Activated naive CD8-positive, alpha-beta T cell treated with anti-CD3 and anti-CD28 coated beads, Interleukin-2, amount 10 ng/mL, durations not matched to agents 7 days and 5 days (primary cell): ENCODE measurements at places on chromosomes 7 and 10. TPM values are rescaled to one million over a fixed set of nuclear protein-coding genes. Genes with fewer than 3 reads are reported as not detected.

The LRRC18 gene
- not detected for total RNA-seq

The HUS1 gene
- total RNA-seq, result 40.6 TPM

The SLC26A5 gene
- 0.54 TPM for total RNA-seq

DNA sequence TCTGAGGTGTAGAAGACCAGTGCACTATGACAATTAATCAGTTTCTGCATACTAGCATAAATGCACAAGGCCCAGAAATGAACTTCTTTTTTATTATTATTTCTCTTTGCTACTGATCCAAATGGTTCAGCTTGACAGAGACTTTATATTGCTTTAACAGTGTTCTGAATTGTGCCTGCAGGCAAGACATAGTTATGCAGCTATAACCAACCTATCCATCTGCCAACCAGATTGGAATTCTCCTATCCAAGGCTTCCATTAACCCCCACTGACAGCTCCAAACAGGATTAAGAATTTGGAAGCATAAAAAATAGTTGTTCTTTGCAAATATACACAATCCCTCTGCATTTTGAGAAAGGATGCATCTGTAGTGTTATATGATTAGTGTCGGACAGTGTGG lies 98.2 kb downstream of the BTRC start:
- H3K4me1 ChIP-seq, result peaks cover 9% of the 10 kb centered on the region
- H3K27ac ChIP-seq, result no peak overlapping the region
- no peak overlapping the region for H3K4me3 ChIP-seq
- no peaks in the 10 kb centered on the region for H3K36me3 ChIP-seq

GRCh38 chr7:112184455-112184854 lies 21.7 kb downstream of the DOCK4 start:
- no peaks in the 10 kb centered on the region for H3K4me1 ChIP-seq
- H3K27me3 ChIP-seq, result peaks cover 8% of the 10 kb centered on the region
- H3K27ac ChIP-seq, result no peak overlapping the region
- H3K4me3 ChIP-seq, result no peak overlapping the region
- H3K36me3 ChIP-seq, result no peaks in the 10 kb centered on the region

GRCh38 chr10:116721547-116722392 lies 20.6 kb downstream of the HSPA12A start:
- H3K4me1 ChIP-seq, result peaks cover 17% of the 10 kb centered on the region
- H3K27ac ChIP-seq, result no peak overlapping the region
- DNase-seq, result no peak

The TEX47 gene
- total RNA-seq, result not detected

DNA sequence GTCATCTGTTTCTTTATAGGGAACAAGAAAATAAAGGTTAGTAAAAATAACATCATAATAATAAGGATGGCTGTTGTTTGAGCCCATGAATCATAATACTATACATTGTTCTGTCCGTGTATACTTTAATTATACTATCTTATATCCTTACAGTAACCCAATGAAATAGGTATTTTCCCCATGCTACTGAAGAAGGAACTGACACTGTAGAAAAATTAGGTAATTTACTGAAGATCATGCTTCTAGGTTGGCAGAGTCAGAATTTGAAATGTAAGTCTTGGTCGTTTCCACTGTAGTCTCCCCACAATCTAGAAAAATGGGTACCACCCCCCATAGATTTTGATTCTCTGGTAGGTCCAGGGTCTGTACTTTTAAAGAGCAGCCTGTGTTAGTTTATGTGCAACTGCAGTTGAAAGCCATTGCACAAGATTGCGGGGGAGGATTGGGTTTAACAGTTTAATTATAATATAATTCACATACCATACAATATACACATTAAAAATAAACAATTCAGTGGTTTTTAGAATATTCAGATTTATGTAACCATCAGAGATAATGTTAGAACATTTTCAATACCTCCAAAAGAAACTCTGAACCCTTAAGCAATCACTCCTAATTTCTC lies 47.7 kb downstream of the SHOC2 start:
- H3K27ac ChIP-seq, result no peak overlapping the region
- no peaks in the 10 kb centered on the region for H3K27me3 ChIP-seq
- H3K36me3 ChIP-seq, result peaks cover 30% of the 10 kb centered on the region
- peaks cover 21% of the 10 kb centered on the region for H3K4me1 ChIP-seq
- DNase-seq, result no peak

DNA sequence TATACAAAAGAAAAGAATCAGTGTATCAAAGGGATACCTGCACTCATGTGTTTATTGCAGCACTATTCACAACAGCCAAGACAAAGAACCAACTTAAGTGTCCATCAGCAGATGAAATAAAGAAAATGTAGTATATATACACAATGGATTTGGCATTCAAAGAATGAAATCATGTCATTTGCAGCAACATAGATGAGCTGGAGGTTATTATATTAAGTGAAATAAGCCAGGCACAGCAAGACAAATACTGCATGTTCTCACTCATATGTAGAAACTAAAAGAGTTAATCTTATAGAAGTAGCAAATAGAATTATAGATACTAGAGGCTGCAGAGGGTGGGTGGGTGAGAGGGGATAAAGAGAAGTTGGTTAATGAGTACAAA lies 28.3 kb downstream of the CNOT4 start:
- H3K4me3 ChIP-seq, result no peak overlapping the region
- H3K36me3 ChIP-seq, result peaks cover 27% of the 10 kb centered on the region
- H3K4me1 ChIP-seq, result peaks cover 5% of the 10 kb centered on the region
- no peak for DNase-seq
- H3K27ac ChIP-seq, result no peak overlapping the region

DNA sequence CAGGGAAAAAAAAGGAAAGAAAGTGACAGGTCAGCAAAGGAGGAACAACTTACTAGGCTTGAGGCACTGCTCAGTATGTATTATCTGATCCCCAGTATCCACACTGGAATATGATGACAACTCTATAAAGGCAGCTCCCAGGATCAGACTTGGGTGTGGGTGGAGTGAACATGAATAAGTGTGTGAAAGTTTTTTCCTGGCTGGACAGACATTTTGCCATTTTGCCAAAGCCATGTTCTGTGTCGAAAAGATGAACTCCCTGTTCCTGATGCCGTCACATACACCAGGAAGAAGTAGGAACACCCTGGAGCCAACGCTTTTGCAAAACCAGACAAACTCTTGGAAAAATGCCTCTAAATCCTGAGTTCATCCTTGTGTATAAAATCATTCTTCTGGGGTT lies 143.2 kb upstream of the MEOX2 start:
- DNase-seq, result no peak
- H3K4me3 ChIP-seq, result no peak overlapping the region
- no peak overlapping the region for H3K27ac ChIP-seq
- no peaks in the 10 kb centered on the region for H3K27me3 ChIP-seq
- no peaks in the 10 kb centered on the region for H3K36me3 ChIP-seq

DNA sequence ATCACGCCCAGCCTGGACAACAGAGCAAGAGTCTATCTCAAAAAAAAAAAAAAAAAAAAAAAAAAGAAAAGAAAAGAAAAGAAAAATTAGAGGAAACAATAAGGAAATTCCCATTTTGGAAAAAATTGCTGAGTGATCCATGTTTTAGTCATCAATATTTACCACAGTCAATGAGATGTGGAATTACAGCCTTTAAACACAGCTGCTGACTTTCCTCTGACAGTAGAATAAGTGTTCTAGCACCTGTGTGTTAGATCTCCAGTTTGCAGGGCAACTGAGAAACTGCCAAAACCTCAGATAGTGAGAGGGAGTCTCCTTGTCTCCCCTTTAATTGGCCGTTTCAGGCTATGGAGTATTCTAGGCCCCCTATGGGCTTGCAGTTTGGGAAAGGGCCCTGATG lies 520.1 kb downstream of the KCNMA1 start:
- H3K27ac ChIP-seq, result no peak overlapping the region
- DNase-seq, result no peak
- peaks cover 1% of the 10 kb centered on the region for H3K4me1 ChIP-seq
- H3K36me3 ChIP-seq, result no peaks in the 10 kb centered on the region
- peaks cover 16% of the 10 kb centered on the region for H3K27me3 ChIP-seq
- H3K4me3 ChIP-seq, result no peak overlapping the region

The ZNF804B gene
- not detected for total RNA-seq

DNA sequence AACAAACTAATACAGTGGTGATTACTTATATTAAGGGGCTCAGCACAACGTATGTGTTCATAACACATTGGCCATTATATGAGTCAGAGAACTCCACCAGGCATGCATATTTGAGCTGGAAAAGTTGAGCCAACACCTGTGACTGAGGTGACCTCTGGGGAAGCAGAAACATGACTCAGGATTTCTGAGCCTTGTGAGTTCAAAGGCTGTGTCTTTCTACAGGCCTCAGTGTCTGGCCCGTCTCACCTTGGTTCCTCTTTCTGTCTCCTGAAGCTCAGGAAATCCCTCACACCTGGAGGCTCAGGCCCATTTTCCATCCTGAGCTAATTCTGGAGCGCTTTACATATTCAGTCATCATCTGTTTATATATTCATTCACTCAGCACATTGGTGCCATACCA lies 230.9 kb upstream of the AGK start:
- no peaks in the 10 kb centered on the region for H3K36me3 ChIP-seq
- peaks cover 2% of the 10 kb centered on the region for H3K27me3 ChIP-seq
- H3K4me3 ChIP-seq, result no peak overlapping the region
- H3K27ac ChIP-seq, result no peak overlapping the region
- H3K4me1 ChIP-seq, result no peaks in the 10 kb centered on the region

GRCh38 chr10:17256627-17257026 lies 28.6 kb downstream of the VIM start:
- H3K4me1 ChIP-seq, result peaks cover 8% of the 10 kb centered on the region
- DNase-seq, result no peak
- no peak overlapping the region for H3K4me3 ChIP-seq
- peaks cover 2% of the 10 kb centered on the region for H3K27me3 ChIP-seq
- peaks cover under 1% of the 10 kb centered on the region for H3K36me3 ChIP-seq

The SPDYE16 gene
- total RNA-seq, result 0.71 TPM

The C7orf57 gene
- total RNA-seq, result 0.14 TPM

DNA sequence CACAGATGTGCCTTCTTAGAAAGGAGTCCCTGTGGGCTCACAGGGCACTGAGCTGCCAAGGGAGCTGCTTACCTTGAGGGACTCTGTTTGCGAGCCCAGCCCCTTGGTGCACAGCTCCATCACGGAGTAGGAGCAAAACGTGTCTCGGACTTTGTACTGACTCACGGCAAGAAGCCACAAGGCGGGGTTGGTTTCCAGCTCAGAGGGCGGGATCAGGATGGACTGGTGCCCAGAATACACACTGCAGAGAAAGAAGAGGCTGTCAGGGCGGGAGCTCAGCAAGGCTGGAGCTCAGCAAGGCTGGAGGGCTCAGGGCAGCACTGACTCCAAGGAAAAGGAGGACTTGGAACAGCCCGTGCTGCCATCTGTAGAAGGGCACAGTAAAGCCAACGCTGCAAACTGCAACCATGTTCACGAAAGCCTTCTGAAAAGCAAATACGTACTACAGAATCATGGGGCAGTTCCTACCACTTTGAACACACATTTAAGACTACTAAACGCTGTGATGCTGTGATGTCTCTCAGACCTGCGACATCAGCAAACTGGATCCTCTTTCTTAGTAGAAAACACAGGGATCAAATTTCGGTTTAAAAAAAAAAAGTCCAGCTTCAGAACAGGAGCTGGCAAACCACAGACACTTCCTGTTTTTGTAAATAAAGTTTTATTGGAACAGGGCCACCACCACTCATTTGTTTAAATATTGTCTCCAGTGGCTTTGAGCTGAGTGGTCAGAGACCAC lies 194.3 kb downstream of the ZMYND11 start:
- no peaks in the 10 kb centered on the region for H3K27me3 ChIP-seq
- H3K4me1 ChIP-seq, result peaks cover 24% of the 10 kb centered on the region
- peak overlapping the region; percentile 74 for H3K4me3 ChIP-seq
- H3K36me3 ChIP-seq, result no peaks in the 10 kb centered on the region
- DNase-seq, result no peak
- H3K27ac ChIP-seq, result peak overlapping the region; percentile 91

GRCh38 chr7:39125846-39126245 lies 148.1 kb downstream of the POU6F2 start:
- H3K27ac ChIP-seq, result no peak overlapping the region
- no peak overlapping the region for H3K4me3 ChIP-seq
- no peaks in the 10 kb centered on the region for H3K27me3 ChIP-seq

The CPN1 gene
- not detected for total RNA-seq

The HOXA1 gene
- 1.0 TPM for total RNA-seq

DNA sequence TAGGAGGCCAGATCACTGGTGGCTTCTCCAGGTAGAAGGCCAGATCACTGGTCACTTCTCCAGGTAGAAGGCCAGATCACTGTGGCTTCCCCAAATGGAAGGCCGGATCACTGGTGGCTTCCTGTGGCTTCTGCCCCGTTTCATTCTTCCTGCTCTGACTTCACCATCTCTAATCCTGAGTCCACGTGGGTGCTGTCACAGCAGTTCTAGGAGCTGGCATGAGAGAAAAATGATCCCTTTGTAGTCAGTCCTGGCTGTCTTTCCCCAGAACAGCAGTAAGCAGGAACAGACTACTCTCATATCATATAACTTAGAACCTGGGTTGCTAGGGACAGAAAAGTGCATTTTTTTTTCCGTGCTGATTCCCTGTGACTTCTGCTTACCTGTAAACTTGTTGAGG lies 90.9 kb downstream of the ACTR3B start:
- H3K4me3 ChIP-seq, result no peak overlapping the region
- H3K36me3 ChIP-seq, result no peaks in the 10 kb centered on the region
- DNase-seq, result no peak
- H3K27ac ChIP-seq, result no peak overlapping the region
- H3K4me1 ChIP-seq, result no peaks in the 10 kb centered on the region

- H3K27ac ChIP-seq, result no peak overlapping the region
- peaks cover 11% of the 10 kb centered on the region for H3K27me3 ChIP-seq
- no peak for DNase-seq
- no peaks in the 10 kb centered on the region for H3K4me1 ChIP-seq
- no peak overlapping the region for H3K4me3 ChIP-seq
These were observed 164.2 kb upstream of the DPP6 start for GRCh38 chr7:153887749-153888569.

The ANKRD61 gene
- total RNA-seq, result not detected

The DEPP1 gene
- total RNA-seq, result 0.23 TPM

GRCh38 chr7:105642264-105642663 lies 61.0 kb upstream of the EFCAB10 start:
- H3K36me3 ChIP-seq, result no peaks in the 10 kb centered on the region
- no peaks in the 10 kb centered on the region for H3K27me3 ChIP-seq
- no peak overlapping the region for H3K27ac ChIP-seq
- no peak overlapping the region for H3K4me3 ChIP-seq

GRCh38 chr7:68807666-68808065 lies 790.6 kb upstream of the AUTS2 start:
- H3K4me3 ChIP-seq, result no peak overlapping the region
- no peaks in the 10 kb centered on the region for H3K36me3 ChIP-seq
- H3K4me1 ChIP-seq, result no peaks in the 10 kb centered on the region
- H3K27me3 ChIP-seq, result no peaks in the 10 kb centered on the region
- no peak for DNase-seq

- no peaks in the 10 kb centered on the region for H3K4me1 ChIP-seq
- DNase-seq, result no peak
- H3K36me3 ChIP-seq, result no peaks in the 10 kb centered on the region
These were observed 229.0 kb downstream of the STK31 start for GRCh38 chr7:23938937-23939552.

- no peak overlapping the region for H3K4me3 ChIP-seq
- H3K4me1 ChIP-seq, result no peaks in the 10 kb centered on the region
- no peak for DNase-seq
- no peaks in the 10 kb centered on the region for H3K36me3 ChIP-seq
These were observed 11.1 kb downstream of the CDK14 start for GRCh38 chr7:90607196-90607595.
